ENCODE measurements at places on chromosomes 4 and X.

- no peak for DNase-seq
Observed at GRCh38 chrX:136708348-136708747, 60.4 kb downstream of the CD40LG start.

DNA sequence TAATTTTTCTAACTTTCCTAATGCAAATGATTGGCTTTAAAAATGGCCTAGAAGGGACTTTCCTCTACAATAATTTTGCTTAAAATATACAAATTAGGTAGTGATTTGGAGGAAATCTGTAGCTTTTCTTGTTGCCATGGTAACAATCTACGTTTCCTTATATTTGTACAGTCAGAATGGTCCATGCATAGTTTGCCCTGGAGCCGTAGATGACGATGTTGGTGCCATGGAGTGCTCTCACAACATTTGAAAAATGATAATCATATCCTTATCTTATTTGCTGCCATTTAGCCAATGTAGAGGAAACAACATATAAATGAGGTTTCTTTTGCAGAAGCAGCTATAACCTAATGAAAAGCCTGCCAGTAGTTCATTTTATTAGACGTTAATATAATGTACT, 89.0 kb upstream of the NMU start:
- no peak for DNase-seq

DNA sequence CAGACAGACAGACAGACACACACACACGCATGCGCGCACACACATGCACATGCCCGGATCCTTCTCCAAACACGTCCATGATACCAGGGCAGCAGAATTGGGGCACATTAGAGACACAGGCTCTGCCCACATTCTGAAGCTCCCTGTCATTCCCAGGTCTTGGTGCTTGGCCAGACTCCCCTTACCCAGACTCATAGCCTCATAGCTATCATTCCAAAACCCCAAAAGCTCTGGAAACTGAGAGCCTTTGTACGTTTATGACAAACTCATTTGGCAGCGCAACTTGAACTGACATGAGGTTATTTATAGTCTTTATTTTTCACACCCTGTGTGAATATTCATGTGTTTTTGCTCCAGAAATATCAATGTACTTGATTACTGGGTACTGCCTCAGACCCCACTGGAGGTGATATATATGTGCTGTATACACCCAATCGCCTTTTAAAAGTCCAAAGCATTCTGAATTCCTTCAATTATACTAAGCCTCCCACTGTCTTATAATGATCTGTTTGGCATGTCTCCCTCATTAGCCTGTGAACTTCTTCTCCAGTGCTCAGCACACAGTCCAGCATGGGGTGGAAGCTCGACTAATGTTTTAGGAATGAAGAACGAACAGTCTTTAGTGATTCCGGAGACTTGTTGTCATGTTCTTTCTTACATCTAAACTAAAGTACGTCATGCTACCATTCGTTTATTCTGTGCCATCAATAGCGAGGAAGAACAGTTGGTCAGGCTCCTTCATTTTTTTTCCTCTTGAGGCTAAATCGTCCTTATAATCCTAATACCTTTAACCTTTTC, 45.0 kb downstream of the RTL9 start:
- peak; percentile 69 for DNase-seq

GRCh38 chr4:73731968-73732610, 8.3 kb upstream of the CXCL8 start:
- DNase-seq = peak; percentile 32

GRCh38 chrX:30659421-30659820, 6.2 kb downstream of the GK start:
- DNase-seq = peak; percentile 96

GRCh38 chrX:115261148-115261547, 27.3 kb upstream of the LRCH2 start:
- DNase-seq = no peak

- DNase-seq = peak; percentile 71
Observed at GRCh38 chr4:85778632-85779131, 303.7 kb downstream of the ARHGAP24 start.

DNA sequence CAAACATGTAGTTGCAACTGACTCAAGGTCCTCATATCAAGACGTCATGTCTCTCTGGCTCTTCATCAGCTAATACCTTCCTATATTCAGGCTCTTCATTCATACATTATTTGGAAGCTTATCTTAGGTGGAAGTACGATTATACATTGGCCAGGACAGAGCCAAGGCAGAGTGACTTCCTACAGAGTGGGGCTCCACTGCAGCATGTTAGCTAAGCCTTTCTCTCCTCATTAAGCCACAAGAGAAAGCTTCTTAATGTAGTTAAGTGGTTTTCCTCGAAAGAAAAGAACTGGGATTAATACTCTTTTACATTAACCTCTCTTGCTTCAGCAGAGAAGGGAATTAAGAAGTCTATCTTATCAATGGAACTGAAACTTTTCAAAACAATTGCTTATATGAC, 15.0 kb downstream of the C4orf33 start:
- DNase-seq = no peak

DNA sequence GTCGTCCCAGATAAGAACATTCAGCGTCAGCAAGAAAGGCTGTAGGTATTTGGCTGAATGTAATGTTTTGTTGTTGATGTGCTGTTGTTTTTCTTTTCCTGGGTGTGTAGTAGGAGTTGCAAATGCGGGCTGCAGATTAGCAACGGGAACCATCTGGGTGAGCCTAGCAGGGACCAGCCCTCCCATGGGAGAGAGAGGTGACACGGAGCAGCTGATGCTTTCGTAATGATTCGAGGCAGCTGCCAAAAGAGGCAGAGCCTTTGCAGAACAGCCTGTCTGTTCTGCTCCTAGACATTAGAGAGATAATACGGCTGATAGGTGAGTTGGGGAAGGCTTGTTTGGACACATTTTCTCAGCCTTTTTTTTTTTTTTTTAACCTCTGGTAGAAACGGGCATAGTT, 25.3 kb downstream of the ARSF start:
- peak; percentile 34 for DNase-seq

DNA sequence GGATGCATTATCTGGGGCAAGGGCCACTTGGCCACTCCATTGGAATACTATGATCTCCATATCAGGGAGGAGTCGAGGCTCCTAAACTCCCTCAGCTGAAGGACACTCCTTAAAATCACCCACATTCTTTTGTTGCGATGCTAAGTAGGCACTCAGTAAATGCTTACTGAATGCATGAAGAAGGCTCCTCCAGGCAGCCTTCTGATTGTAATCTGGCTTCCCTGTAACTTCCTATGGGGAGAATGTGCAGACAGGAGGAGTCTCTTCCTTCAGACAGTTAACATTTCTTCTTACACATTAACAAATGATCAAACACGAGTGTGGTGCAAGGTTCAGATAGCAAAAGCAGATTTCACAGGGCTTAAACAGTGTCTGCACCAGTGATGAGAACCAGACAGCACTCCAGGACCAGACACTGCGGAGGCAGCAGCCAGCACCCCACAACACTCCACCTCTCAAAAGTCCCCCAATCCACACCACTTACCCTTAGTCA, 21.4 kb upstream of the USO1 start:
- peak; percentile 50 for DNase-seq

- DNase-seq = no peak
Observed at GRCh38 chr4:87058356-87059073, 123.7 kb downstream of the AFF1 start.

GRCh38 chrX:123764967-123765871, 32.4 kb upstream of the THOC2 start:
- DNase-seq = peak; percentile 87
